ENCODE measurements at places on chromosomes 7 and 10. TPM values are rescaled to one million over a fixed set of nuclear protein-coding genes. Genes with fewer than 3 reads are reported as not detected.

DNA sequence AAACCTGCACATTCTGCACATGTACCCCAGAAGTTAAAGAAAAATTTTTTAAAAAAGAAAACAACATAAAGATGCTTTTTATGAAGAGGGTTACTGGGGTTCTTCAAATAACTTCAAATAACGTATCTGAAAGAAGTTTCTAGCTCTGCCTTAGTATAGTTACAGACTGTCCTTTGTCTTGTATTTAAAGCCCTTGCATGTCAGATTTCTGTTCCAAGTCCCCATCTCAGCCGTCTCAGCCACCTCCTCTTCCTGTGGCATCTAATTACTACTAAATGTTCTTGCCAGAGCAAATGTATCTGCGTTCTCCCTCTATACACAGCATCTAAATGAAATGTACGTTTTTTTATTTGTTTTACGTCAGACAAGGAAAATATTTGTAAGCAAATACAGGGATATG lies 89.4 kb upstream of the AKR1E2 start:
- DNase-seq: no peak

GRCh38 chr7:92205987-92206386 lies 27.0 kb upstream of the LRRD1 start:
- DNase-seq: no peak

DNA sequence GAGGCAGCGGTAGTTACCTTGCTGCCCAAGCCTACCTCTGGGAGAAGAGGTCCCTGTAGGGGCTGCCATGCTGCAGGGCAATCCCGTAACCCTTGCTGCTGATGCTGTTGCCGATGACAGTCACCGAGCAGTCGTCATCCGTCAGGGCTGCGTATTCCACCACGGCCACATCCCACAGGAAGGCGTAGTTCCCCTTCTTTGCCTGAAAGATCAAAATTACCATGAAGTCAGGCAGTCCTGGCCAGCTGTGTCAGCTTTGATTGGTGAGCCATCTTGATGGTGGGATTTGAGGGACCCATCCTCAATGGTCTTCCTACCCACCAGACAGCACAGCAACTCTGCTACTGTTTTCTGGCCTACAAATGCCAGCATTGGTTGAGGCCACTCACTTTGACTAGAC lies 746.8 kb downstream of the GRID1 start:
- peak; percentile 65 for DNase-seq

Gene MEOX2
- 8.9 TPM for total RNA-seq

GRCh38 chr7:140972344-140972743 lies 42.4 kb downstream of the MRPS33 start:
- no peak for DNase-seq

DNA sequence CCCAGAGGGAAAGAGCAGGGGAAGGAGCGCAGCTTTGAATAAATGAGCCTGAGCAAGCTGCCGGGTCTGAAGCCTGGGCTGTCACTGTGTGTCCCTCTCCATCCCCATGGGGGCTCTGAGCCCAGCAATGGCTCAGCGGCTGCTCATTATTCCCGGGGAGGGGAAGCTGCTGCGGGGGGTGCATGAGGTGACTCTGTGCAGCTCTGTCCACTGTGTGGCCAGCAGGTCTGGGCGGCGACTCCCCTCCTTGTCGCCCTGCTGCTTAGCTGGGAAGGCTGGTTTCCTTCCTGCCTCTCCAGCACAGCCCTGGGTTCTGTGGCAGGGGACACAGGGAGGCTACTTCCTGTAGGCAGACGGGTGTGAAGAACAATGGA lies 234.2 kb downstream of the PRPF18 start:
- no peak for DNase-seq

Gene CRTAC1
- total RNA-seq: 1.3 TPM

Gene C10orf67
- total RNA-seq: 0.93 TPM

GRCh38 chr7:107173691-107174406 lies 5.0 kb downstream of the HBP1 start:
- no peak for DNase-seq

GRCh38 chr10:45160271-45160670 lies 155.1 kb downstream of the OR13A1 start:
- DNase-seq: no peak

GRCh38 chr7:130079846-130080394 lies 9.6 kb downstream of the KLHDC10 start:
- DNase-seq: no peak

GRCh38 chr10:57222129-57222528 lies 861.1 kb upstream of the ZWINT start:
- no peak for DNase-seq

GRCh38 chr7:143188994-143189393 lies 5.8 kb downstream of the TAS2R39 start:
- no peak for DNase-seq

Gene HTR5A
- not detected for total RNA-seq

Gene GIMAP7
- 10.8 TPM for total RNA-seq

DNA sequence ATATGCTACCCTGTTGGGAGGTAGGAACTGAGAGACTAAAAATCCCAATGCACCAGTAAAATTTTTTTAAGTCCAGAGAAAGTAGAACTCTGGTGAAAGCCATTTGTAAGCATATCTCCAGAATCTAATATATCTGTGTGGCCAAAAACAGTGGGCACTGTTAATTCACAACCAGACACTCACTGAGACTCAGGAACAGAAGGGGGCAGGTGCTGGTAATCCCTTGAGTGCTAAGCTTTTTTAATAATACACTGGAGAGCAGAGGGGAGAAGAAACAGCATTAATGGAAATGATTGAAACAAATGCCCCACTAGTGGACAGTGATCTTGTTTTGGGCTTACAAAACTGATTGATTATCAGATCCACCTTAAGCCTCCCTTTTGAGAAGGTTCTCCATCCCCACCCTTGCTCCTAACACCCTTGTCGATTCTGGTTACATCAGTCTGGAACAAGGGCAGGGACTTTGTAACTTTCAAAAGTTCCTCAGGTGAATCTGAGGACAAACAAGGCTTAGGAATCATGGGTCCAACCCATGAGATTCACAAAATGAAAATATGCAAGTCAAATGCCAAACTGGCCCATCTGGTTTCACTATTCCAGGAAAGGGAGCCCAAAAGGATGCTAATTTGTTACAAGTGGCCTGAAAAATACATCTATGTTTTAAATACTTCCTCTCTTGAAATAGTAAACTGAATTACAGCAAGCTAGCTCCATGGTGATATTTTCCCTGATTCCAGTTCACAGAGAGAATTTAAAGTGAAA lies 29.7 kb downstream of the PLXNA4 start:
- no peak for DNase-seq

GRCh38 chr10:3263082-3263481 lies 90.5 kb upstream of the PITRM1 start:
- DNase-seq: no peak

Gene RNLS
- 18.6 TPM for total RNA-seq

DNA sequence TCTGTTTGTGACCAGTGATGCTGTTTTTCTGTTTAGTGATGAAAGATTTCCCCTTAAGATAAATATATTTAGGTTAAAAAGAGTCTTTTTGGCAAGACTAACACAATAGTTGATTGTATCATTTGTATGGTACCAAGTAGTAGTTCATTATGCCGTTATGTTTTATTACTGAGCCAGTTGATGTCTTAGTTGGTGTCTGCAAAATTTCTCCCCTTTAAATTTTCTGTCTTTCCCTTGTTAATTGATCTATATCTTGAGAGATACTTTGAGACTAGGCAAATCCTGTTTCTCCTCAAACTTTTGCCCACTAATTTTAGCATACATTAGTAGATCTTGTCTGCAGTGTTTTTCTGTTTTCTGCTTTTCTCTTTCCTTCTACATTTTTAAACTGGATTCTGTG lies 21.7 kb downstream of the UBE3C start:
- no peak for DNase-seq

DNA sequence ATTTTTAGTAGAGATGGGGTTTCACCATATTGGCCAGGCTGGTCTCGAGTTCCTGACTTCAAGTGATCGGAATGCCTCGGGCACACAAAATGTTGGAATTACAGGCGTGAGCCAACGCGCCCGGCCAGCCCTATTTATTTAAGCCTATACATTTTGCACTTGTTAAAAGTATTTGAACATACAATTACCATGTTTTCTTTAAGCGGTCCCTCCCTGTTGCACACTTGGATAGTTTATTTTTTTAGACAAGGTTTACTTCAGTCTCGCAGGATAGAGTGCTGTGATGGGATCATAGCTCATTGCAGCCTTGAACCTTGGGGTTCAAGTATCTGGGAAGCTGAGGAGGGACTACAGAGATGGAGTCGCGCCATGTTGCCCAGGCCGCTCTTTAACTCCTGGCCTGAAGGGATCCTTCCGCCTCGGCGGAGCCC lies 35.7 kb upstream of the SRRM3 start:
- peak; percentile 49 for DNase-seq

Gene TMEM196
- total RNA-seq: not detected

Gene ALOX5
- total RNA-seq: 12.3 TPM

Gene OPN1SW
- not detected for total RNA-seq

Gene IFIT1B
- not detected for total RNA-seq

Gene INA
- not detected for total RNA-seq

DNA sequence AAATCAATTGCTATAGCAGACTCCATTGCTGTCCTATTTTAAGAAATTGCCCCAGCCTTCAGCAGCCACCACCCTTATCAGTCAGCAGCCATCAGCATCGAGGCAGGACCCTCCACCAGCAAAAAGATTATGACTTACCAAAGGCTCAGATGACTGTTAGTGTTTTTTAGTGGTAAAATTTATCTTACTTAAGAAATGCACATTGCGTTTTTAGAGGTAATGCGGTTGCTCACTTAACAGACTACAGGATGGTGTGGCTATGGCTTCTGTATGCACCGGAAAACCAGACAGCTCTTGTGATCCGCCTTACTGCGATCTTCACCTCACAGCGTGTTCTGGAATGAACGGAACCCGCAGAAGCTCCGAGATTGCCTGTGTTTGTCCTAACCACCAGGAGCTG lies 58.1 kb downstream of the WDR37 start:
- no peak for DNase-seq

- DNase-seq: no peak
Observed at GRCh38 chr7:108196004-108196403, 65.8 kb upstream of the LAMB4 start.

Data from suprapubic skin (tissue), 4 donors.